ENCODE measurements at places on chromosomes 16 and 17.
A peak's percentile ranks its signal among the peaks of the same experiment; 100 is the strongest.

DNA sequence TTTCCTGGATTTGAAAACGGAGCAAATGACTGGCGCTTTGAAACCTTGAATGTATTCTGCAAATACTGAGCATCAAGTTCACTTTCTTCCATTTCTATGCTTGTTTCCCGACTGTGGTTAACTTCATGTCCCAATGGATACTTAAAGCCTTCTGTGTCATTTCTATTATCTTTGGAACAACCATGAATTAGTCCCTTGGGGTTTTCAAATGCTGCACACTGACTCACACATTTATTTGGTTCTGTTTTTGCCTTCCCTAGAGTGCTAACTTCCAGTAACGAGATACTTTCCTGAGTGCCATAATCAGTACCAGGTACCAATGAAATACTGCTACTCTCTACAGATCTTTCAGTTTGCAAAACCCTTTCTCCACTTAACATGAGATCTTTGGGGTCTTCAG is 32.3 kb downstream of the BRCA1 start:
- no peak for DNase-seq

DNA sequence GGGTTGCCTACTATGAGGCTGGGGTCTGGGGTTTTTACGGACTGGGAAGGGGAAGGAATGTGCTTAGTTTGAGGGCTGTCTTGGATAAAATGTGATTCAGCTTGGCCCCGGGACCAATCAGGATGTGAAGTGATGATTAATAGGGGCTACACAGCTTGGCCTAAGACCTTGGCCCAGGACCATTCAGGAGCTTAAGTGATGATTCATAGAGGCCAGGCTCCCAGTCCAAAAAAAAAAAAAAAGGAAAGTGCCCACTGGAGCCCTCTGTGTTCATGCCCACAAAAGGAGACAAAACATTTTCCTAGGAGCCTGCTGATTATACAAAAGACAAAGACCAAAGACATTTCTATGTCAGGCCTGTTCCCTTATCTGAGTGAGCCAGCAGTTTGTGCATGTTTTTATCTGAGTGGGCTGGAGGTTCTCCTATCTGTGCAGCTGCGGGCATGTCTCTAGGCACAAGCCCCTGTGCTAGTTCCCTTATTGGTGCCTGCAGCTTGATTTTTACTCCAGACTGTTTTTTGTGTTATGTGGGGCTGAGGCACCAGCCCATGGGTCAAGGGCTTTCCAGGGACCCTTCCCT is 898.2 kb upstream of the GOT2 start:
- no peak for DNase-seq

DNA sequence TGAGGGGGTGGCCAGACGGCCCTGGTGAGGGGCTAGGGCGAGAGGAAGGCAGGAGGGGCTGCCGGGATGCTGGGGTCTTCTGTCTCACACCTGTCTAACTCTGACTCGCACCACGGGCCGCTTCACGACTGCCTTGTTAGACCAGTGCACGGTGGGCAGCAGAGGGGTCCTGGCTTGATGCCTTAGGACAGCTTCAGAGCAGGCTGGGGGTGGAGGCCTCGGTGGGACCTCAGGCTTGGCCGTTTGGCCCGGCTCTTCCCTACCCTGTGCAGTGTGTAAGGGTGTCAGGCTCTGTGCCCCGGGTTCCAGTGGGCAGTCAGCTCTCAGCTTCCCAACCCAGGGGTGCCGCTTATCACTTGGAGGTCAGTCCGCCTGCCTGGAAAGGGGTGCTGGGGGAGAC is 100.7 kb downstream of the OR1D5 start:
- DNase-seq = no peak

- DNase-seq = no peak
These were observed 23.4 kb downstream of the DCAF7 start for GRCh38 chr17:63573634-63574033.

- no peak for DNase-seq
These were observed 41.9 kb downstream of the NFAT5 start for GRCh38 chr16:69607674-69608073.

GRCh38 chr16:12874186-12874585 is 27.2 kb upstream of the SHISA9 start:
- DNase-seq = no peak

GRCh38 chr17:81488276-81488860 is 24.2 kb downstream of the ACTG1 start:
- DNase-seq = no peak

- no peak for DNase-seq
These were observed 87.0 kb upstream of the TBX2 start for GRCh38 chr17:61312406-61313295.

- no peak for DNase-seq
These were observed 8.0 kb downstream of the CASKIN1 start for GRCh38 chr16:2188395-2188794.

- DNase-seq = no peak
These were observed 7.3 kb downstream of the ABCA3 start for GRCh38 chr16:2333231-2333630.

- DNase-seq = no peak
These were observed 13.9 kb downstream of the MPRIP start for GRCh38 chr17:17056156-17056539.

DNA sequence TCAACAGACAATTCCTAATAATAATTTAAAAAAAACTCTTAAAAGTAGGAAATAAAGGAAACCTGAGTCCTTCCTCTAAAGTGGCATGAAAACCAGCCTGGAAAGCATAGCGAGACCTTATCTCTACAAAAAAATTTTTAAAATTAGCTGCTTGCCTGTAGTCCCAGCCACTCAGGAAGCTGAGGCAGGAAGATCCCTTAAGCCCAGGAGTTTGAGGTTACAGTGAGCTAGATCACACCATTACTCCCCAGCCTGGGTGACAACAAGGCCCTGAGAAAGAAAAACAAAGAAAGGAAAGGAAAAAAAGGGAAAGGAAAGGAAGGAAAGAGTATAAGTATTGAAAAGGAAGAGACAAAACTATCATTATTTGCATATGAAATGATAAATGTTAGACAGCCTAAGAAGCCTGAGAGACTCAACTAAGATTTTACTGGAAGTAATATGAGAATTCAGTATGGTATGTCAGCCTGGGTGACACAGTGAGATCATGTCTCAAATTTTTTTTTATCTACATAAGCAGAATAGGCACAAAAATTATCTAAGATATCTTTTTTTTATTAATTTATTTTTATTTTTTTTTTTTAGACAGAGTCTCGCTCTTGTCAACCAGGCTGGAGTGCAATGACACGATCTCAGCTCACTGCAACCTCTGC is 113.0 kb downstream of the GOSR1 start:
- no peak for DNase-seq

DNA sequence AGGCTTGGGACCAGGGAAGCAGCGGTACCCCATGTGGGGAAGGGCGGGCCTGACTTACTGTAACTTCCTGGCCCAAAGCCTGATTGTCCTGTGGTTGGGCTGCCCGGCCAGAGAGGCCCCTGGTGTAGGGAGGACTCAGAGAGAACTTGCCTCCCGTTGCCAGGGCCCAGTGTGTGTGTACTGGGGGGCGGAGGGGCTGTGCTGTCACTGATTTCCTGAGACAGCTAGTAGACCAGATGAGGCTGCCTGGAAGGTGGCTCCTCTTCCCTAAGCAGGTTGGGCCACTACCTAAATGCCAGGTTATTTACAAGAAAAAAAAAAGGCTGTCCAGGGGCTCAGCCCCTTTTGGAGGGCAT is 16.7 kb downstream of the SOCS3 start:
- DNase-seq = peak; percentile 89

GRCh38 chr17:16371742-16372141 is 9.1 kb upstream of the UBB start:
- no peak for DNase-seq

DNA sequence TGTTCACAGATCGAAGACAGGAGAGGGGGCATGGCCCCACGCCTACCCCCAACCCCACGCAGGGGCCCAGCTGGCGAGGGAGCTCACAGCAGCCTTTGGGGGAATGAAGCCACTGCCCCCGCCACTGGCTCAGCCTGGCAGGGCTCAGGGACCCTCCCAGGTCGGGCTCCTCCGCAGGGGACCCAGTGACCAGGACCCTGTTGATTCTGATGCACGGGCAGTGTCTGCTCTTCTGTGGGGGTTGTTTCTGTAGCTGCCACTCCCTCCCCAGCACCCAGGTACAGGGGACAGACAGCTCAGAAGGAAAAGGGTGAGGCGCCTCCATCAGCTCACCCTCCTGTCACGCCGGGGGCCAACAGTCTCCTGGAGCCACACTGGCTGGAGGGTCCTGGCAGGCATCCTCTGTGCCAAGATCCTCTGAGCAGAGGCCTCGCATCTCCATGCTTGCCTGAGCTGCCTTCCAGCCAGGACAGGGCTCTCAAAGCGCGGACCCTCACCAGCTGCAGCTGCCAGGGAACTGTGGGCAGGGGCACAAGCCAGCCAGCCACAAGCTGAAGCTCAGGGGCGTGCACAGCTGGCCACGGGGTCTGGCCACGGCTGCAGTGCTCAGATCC is 49.1 kb downstream of the ZNF778 start:
- no peak for DNase-seq

- peak; percentile 75 for DNase-seq
These were observed 458.0 kb upstream of the ASIC2 start for GRCh38 chr17:33750943-33751701.

DNA sequence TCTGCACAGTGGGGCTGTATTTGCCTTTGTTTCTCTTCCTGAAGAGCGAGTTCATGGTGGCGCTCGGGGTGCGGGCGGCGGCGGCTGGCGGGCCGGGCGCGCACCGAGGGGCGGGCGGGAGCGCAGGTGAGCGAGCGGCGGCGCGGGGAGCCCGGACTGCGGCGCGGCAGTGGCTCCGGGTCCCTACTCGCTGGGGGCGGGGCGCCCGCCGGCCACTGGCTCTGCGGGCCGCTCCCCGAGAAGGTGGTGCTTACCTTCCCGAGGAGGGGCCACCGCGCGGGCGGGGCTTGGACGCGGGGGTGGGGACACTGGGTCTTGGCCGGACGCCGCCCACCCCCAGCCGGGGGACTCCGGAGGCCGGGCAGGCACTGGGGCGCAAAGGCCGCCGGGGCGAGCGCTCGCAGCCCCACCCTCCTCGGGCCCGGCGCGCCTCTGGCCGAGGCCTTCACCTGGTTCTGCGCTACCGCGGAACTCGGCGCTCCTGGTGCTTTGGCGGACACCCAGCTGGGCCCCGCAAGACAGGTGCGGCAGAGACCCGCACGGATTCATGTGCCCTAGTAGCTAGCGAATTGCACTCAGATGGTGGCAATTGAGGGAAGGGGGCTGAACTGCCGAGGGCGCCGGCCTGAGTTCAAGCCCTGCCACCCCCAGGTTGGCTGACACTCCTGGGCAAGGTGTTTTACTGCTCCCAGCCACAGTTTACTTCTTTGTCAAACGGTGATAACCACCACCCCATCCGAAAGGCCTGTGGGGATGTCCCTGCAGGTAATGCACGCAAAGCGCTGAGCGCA is at the start of gene PPL:
Gene PPL, minus strand, starts transcription at position 158 of the 791 bp plus-strand sequence. Its CDS starts 103 bp downstream, at position 55.
- no peak for DNase-seq

DNA sequence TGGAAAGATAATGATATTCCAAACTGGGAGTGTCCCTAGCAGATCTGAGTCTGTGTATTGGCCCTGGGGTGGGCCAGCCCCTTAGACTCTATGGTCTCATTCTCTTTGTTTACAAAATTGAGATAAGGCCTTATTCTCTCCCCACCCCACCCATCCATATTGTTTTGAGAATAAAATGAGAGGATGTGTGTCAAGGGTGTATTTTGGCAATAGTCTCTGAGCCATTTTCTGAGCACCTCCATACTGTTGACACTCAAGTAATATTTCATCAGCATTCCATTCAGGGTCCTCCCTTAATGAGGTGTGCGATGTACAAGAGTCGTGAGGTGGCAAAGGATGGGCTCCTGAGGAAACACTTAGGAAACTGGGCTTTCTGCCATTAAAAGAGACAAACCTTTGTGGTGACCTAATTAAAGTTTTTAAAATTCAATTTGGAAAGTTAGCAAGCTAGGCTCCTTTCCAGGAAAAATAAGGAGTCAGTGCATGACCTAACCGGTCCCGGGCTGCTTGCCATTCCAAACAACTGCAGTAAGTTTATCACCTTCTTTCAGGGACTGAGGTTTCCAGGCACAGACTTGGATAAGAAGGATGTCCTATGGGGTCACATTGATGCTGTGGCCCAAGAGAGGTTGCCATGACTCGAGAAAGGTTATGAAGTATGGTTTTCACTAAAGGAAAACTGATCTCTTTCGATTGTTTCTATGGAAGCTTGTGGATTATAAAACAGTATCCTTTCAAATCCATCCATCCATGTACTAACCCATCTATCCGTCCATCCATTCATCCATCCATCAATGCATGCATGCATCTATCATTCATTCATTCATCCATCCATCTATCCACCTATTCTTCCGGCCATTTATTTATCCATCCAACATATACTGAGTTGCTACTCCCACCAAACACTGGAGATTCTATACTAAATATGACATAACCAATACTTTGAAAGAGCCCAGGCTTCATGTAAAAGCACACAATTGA is 443.3 kb downstream of the UTP18 start:
- DNase-seq = peak; percentile 81

DNA sequence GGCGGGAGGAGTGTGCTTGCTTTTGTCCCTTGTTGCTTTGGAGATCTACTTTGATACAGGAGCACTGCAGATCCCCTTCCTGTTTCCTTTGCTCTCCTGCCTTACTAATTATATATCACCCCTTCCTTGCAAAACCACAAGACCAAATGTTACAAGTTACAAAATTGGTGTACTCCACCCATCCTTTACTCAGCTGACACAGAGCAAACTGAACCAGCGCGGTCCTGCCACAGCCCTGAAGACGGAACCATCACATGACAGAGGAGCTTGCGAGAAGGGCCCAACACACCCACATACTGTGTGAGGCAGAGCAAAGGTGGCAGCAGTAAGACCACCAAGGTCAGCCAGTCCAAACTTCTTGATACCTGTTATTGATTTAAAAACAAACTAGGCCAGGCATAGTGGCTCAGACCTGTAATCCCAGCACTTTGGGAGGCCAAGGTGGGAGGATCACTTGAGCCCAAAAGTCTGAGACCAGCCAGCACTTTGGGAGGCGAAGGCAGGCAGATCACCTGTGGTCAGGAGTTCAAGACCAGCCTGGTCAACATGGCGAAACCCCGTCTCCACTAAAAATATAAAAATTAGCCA is 33.2 kb downstream of the CYTH1 start:
- peak; percentile 83 for DNase-seq

DNA sequence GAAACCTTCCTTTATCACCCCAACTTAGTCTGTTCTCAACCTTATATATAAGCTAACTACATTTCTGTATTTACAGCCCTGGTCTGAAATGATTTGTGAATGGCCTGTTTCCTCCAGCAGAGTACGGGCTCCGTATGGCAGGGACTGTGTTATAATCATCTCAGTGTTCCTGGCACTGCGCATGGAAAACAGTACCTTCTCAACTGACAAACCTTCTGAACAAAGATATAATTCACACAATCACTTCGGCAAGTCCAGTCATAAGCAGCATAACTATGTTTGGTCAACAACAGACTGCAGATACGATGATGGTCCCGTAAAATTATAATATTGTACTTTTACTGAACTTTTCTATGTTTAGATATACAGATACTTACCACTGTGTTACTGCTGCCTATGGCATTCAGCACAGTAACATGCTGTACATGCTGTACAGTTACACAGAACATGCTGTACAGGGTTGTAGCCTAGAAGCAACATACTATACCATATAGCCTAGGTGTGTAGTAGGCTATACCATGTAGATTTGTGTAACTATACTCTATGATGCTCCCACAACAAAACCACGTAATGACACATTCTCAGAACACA is 30.0 kb downstream of the ANKFY1 start:
- no peak for DNase-seq

GRCh38 chr17:78226759-78227454 is 4.5 kb upstream of the TMEM235 start:
- DNase-seq = no peak

All from right atrium auricular region (tissue), 2 donors.